ENCODE measurements at places on chromosomes 12 and 14.

GRCh38 chr12:50166799-50167048 lies 445 bp downstream of the CERS5 start:
- DNase-seq: peak; percentile 65

- DNase-seq: no peak
These were observed 36.1 kb upstream of the EVL start for GRCh38 chr14:100028990-100029677.

DNA sequence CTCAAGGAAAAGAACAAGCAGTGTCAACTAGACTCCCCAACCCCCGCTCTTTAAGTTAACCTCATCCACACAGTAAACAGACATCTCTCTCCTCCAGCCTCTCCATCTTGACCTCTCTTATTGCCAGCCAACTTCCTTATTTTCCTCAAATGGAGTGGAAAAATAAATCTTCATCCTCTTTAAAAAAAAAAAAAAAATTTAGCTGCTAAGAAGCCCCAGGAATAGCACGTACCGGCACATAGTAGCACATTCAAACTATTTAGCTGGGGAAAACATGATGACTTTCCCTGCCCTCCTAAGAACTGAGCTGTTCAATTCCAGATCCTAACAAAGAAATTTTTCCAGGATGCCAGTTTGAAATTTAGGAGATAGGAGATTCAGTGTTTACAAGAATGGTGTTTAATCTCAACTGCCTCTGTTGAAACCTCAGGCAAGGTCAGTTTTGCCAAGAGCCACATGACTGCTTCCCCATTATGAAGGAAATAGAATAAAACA lies 90.8 kb downstream of the EPS8 start:
- DNase-seq: no peak

DNA sequence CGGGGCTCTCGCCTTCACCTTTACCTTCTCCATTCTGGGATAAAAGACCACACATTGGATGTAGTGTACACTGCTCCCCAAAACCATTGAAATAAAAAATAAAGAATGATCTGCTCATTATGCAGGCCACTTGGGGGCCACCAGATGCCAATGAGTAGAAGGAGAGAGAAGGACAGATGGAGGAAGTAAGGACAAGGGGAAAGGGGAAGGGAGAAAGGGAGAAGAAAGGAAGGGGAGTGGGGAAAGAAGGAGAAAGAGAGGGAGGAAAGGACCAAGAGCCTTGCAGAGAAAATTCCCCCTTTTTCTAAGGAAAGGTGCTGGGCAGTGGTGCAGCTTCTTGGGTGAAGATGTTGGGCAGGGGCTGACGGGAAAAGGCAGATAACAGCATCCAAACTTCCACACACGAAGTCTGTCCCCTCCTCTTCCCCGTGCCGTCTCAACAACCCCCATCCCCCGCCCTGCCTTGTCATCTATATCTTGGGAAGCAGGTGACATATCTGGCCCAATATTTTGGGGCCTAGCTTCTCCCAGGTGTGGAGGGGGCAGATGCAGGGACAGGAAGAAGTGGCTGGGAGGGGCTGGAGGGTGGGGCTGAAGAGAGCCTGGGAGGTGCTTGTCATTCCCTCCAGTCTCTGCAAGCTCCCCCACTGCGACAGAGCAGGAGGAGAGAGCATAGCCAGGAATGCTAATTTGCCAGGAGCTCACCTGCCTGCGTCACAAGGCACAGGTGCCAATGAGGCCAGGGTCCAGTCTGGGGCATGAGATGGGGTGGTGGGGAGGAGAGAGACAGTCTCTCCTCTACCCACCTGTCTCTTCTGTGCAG lies 107.5 kb downstream of the SINHCAF start:
- DNase-seq: no peak

DNA sequence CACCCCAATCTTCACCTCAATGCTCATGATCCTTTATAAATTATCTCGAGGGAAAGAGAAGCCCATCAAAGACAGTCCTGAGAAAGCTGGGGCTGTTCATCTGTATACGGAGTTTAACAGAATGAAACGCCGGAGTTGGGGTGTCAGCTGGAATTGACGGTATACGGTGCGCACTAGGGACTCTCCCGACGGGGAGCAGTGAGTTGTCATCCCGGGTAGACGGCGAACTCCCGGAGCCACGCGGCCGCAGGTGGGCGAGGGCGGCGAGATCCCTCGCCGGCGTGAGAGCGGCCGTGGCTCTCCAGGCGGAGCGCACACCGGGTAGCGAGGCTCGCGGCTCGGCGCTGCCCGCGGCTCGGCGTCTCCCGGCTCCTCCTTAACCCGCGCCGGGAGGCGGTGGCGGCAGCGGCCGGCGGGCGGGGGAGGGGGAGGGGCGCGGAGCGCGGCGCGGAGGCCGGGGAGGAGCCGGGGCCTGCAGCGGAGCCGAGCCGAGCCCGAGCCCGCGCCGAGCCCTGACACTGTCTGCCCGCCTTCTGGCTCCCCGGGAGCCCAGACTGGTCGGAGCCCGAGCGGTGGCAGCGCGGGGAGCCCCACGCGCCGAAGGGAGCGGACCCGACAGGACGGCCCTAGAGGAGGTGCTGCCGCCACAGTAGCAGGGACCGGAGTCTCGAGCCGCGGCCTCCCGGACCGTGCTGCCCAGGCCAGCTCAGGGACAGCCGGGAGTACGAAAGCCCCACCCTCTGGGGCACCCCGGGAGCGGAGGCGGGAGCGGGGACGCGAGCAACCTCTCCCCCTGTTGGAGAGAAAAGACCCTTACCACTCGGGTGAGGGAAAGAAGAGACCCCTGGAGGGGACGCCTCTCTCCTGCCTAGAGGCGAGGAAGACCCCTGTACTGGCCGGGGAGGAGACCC lies at the start of gene FOXJ2:
TSS of gene FOXJ2 (plus strand) at position 475 of the 911 bp plus-strand sequence. CDS start 7,117 bp downstream, outside the sequence.
- DNase-seq: peak; percentile 68

- no peak for DNase-seq
These were observed 893.1 kb downstream of the TMEM121 start for GRCh38 chr14:106419376-106419965.

GRCh38 chr12:116818341-116818856 lies 62.8 kb downstream of the HRK start:
- peak; percentile 2 for DNase-seq

DNA sequence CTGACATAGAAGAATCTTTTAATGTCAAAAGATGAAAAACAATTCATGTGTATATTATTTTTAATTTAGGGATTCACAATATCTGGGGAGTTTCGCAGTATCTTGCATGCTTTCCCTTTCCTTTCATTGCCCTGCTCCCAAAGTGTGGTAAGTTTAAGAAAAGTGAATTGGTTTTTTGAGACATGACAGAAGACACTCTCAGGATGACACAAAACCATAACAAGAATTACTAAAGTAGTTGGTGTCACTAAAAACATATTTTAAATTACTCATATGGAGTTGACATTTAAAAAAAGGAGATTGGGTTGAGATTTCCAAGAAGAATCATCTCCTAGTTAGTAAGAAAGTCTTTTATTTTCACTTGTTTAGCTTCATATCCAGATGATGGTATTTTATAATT lies 5.1 kb upstream of the PCNX1 start:
- DNase-seq: no peak

- DNase-seq: no peak
These were observed 32.2 kb upstream of the DIO3 start for GRCh38 chr14:101529079-101529478.

DNA sequence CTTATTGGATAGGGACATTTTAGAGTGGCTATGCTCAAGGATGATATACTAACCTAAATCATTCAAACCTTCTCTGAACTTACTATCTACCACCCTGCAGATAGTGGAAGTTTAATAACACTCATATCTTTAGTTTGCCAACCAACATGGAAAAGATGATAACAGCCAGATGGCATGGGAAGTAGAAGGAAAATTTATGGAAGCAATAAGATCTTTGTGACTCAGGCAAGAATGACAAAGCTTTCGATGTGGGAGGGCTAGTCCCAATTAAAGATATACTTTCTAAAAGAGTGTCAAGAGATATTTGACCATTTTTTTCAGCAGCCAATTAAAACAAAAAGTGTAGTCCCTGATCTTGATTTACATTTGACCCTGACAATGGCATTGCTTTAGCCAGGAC lies 631.7 kb downstream of the RPS29 start:
- no peak for DNase-seq

- no peak for DNase-seq
These were observed 97.6 kb downstream of the HELB start for GRCh38 chr12:66399911-66400306.

GRCh38 chr12:51593539-51593938 lies 2.5 kb downstream of the SCN8A start:
- DNase-seq: peak; percentile 8

DNA sequence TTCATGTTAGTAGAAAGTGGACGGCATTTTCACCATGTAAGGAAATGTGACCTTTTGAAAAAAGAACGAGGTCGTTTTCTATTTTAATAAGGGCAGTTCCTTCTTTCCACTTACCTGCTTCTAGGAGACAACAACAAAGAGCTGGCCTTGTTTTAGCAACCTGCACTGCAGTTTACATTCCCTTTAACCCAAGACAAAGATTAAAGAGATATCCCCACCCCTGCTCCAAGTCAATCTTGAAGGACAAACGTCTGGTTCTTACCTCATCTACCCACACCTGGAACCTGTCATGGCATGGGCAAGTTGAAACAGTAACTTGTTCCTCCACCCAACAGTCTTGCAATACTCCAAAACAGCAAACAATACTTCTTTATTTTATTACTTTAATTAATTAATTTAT lies 32.7 kb downstream of the ZCCHC8 start:
- DNase-seq: no peak

DNA sequence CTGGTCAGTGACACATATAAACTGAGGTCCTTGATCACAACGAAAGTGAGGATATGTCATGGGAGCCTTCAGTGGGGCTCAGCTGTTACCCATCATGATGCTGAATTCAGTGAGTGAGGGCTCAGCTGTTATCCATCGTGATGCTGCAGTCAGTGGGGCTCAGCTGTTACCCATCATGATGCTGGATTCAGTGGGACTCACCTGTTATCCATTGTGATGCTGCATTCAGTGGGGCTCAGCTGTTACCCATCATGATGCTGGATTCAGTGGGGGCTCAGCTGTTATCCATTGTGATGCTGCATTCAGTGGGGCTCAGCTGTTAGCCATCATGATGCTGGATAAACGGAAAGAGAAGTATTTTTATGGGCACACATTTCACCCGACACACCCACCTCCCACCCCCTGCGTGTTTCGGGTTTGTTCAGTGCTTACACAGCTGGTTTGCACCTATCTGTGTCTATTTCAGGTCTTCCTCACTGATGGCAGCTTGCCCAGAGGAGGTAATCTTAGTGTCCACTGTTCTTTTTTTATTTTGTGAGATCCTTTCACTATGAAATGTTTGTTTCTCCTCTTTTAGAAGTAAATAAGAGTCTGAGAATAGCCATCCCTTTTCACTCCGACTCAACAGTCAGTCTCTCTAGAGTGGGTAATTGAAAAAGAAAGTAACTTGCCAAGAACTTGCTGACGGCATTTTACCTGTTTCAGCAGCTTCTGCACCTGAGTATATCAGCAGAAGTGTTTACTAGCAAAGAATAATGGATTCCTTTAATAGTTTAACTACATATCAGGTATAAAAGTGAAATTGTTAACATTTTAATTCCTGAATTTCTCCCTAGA lies 183.0 kb downstream of the ERC1 start:
- DNase-seq: no peak

- DNase-seq: no peak
These were observed 39.0 kb downstream of the DCAF4 start for GRCh38 chr14:72965249-72965648.

DNA sequence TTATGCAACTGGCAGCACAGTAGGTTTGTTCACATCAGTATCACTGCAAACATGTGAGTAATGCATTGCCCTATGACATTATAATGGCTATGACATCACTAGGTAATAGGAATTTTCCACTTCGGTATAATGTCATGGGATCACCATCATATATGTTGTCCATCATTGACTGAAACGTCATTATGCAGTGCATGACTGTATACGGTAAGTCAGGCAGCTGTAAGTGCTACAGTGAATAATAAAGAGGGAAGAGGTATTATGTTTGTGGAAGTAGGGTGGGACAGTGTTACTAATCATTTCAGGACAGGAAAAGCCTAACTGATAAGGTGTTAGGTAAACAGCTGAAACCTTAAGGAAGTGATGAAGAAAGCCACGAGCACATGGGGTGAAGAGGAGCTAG lies 68.1 kb downstream of the ANO4 start:
- no peak for DNase-seq

- DNase-seq: no peak
These were observed 256.8 kb upstream of the DDHD1 start for GRCh38 chr14:53409969-53410368.

- DNase-seq: no peak
These were observed 36.3 kb upstream of the BAZ1A start for GRCh38 chr14:34911209-34912150.

GRCh38 chr12:26130728-26131127 lies 5.9 kb upstream of the BHLHE41 start:
- no peak for DNase-seq

DNA sequence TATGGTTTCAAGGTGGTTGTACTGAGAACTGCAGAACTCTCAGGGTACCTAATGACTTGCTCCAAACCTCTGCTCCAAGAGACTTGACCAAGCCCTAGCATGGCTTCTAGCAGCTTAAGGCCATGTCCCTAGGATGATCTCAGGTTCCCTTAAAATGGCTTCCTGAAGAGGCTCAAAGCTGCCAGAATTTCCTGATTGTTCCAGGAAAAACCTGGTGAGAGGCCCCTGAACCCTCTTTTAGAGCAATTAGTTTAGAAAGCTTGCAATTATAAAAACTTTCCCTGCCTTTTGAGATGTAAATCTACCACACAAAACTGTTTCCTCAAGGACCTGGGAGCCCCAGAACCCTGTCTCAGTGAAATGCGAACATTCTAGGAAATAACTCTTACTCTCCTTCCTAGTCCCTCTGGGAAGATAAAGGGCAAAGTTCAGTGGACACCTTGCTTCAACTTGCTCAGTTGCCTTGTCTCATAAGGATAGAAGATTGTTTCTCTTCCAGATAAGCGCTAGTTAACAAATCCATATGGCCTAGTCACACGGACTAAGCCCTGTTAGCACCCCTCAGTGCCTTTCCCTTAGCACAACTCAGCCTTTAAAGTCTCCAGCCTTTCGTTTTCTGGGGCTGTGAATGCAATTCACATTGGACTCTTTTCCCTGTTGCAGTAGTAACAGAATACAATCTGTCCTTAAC lies 2.5 kb downstream of the CMAS start:
- DNase-seq: no peak

GRCh38 chr12:49133590-49133989 lies 2.4 kb upstream of the TUBA1B start:
- no peak for DNase-seq
